ENCODE measurements at places on chromosomes 5 and 9.

- no peak for DNase-seq
Measured at GRCh38 chr5:156824241-156824640, 25.9 kb upstream of the PPP1R2B start.

DNA sequence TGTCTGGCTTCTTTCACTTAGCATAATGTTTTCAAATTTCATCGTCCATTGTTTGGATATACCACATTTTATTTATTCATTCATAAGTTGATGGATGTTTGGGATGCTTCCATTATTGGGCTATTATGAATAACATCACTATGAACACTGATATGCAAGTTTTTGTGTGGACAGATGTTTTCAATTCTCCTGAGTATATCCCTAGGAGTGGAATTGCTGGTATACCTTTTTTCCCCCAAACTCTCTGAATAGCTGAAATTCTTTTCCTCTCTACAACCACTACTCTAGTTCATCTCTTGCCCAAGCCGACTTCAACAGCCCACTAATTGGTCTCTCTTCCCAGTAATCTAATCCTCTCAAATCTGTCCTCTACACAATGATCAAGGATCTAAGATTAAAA is 4.7 kb upstream of the ZFR start:
- no peak for DNase-seq

GRCh38 chr5:93461756-93462155 is 119.3 kb downstream of the NR2F1-AS1 start:
- no peak for DNase-seq

DNA sequence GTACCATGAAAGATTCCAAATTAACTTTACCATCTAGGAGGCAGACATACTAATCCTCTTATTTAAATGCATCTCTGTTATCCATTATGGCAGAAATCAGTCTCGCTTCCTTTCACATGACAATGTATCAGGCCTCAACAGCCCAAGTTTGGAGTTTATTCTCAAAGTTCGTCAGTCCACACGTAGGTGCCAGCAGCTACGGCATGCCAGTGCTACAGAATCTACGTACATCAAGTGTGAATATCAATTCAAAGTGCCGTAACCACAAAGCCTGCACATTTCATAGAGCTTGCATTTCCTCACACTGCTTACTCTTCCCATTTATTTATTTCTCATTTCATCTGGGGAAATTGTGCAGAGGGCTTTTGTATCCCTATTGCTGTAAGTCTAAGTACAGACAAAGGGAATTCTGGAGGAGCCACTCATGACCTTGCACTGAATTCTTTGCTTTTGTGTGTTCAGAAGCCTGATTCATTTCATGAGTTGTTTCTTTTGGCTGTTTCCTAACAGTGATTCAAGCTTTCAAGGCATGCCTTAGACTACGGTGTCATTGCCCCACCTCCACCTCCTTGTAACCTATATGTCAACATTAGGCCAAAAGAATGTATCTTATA is 10.0 kb downstream of the ENC1 start:
- no peak for DNase-seq

- no peak for DNase-seq
Measured at GRCh38 chr9:115378758-115379157, 260.8 kb upstream of the TNC start.

- no peak for DNase-seq
Measured at GRCh38 chr9:126722922-126723806, 81.7 kb upstream of the ZBTB43 start.

- DNase-seq = no peak
Measured at GRCh38 chr9:8769153-8769552, 969.6 kb upstream of the DMAC1 start.

DNA sequence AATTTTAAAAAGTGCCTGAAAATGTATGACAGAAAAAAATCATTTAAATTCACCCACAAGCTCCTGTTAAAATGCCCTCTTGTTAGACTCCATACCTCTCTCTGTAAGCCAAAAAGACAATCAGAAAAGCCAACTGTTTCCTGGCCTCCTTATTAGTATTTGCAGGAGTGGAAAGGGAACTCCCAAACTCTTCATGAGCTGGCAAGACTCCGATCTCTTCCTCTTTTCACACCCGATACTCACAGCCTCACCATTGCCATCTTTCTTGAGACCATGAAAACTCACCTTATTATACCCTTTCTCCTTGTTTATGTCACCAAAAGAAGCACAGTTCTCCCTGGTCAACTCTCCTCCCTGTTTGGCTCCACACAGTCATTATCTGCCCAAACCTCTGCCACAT is 197.8 kb downstream of the DMAC1 start:
- no peak for DNase-seq

- no peak for DNase-seq
Measured at GRCh38 chr5:44645502-44645901, 163.2 kb upstream of the MRPS30 start.

- DNase-seq = no peak
Measured at GRCh38 chr5:73297430-73297829, 124.4 kb downstream of the TMEM174 start.

DNA sequence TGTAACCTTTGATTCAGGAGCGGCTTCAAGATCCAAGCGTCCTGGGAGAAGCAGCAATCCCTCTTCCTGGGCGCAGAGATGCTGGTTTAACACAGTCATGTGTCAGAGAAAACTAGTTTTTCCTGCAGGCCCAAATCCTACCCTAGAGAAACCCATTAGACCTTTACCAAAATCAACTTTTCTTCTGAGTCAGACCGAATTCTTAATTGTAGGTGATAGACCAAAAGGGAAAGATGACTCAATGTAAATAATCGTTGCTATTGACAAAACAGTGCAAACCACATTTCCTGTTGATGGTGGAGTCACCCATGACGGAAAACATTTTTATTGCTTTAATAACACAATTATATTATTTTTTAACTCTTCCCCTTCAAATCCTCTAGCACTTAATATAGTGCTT is 40.1 kb downstream of the SLC1A1 start:
- no peak for DNase-seq

GRCh38 chr5:89444088-89444487 is 561.1 kb upstream of the MEF2C start:
- DNase-seq = no peak

DNA sequence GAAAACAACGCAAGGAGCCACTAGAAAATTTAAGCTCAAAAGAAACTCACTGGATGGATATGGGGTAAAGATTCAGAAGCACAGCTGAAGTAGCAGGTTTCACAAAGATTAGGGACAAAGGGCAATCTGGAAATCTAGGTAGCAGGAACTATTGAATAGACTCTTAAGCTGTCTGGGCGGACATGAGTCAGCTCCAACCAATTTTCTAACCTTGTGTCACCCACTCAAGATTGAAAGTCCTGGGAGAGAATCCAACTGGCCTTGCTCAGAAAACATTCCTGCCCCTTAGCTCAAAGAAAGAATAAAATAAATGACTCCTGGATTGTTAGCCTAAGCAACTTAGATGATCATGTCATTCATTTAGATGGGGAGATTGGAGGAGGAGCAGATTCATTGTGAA is 69.2 kb downstream of the STK32A start:
- DNase-seq = no peak

DNA sequence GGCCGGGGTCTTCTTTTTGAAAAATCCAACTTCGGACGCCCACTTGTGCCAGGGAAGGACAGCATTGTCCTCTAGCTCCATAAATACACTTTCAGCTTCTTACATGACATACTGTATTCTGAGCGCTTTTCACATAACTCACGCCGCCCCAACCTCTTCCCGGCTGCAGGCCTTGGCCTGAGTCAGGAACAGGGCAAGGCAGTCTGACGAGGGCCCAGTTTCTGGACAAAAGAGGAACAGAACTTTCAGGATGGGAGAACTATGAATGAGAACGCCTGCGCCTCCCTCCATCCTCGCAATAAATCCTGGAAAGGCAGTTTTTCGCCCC is 650 bp downstream of the DCTN4 start:
- no peak for DNase-seq

GRCh38 chr9:133394687-133395271 is 18.6 kb downstream of the STKLD1 start:
- DNase-seq = no peak

DNA sequence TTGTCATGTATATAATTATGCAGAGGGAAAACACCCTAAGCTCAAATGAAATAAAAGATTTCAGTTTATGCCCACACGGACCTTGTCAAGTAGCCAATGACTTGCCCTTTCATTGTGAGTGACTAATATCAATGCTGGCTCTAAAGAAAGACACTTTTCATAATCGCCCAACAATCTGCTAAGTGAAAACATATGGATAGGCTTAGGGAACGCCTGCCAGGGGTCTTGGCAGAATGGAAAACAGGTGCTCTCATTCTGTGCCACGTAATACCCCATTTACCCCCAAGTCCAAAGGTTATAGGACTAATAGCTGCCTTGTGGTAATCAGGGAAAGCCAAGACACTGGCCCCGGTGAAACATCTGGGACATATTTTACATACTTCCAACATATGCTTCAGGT is 157.7 kb downstream of the SLF1 start:
- no peak for DNase-seq

DNA sequence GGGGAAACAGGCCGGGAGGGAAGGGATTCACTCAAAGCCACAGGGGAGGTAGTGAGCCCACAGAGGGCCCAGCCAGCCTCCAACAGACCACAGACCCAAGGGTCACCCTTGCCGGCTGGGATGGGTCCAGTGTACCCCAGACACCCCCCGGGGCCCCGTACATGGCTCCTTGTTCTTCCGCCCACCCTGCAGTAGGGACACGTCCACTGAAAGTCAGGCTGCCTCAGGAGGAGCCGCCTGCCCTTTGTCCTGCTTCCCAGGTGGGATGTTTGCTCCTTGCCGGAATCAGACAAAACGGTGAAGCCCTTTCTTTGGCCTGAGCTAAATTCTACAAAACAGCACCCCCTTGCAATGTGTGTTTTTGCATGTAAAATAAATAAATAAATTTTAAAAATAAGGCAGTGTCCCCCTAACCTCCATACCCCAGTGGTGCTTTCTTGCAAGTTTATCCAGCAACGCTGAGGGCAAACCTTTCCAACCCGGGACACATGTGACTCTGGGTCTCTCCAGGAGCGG is 25.8 kb downstream of the LHX3 start:
- DNase-seq = no peak

- DNase-seq = no peak
Measured at GRCh38 chr5:1103093-1103492, 8.8 kb downstream of the SLC12A7 start.

DNA sequence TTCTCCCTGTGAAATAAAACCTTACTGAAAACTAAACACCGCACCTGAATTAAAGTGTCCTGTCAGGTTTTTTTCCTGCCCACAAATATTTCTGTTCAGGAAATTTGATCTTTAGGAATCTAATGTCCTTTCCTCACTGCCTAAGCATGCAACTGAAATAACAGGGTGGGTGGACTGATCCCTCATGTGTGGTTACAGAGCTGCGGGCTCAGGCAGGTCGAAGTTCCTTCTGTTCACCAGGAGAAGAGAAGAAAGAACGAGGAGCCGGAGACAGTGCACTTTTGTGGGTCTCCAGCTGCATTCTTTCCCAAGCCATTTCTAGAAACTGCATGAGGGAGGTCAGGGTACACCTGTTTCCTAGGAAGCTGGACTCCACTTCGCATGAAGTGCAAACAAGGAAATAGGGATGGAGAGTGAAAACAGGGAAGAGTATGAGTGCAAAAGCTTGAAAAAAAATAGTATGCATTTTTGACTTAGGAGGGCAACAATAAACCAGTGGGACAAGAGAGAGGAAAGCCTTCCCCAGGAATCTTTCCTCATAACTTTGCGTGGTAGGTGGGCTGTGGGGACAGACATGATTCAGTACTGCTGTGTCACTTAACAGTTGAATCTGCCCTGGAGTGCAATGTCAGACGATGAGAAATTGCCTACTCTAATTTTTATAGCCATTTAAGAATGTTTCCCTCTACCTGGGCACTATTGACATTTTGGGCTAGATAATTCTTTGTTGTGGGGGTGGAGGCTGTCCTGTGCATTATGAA is 60.3 kb downstream of the GCNT1 start:
- DNase-seq = no peak

DNA sequence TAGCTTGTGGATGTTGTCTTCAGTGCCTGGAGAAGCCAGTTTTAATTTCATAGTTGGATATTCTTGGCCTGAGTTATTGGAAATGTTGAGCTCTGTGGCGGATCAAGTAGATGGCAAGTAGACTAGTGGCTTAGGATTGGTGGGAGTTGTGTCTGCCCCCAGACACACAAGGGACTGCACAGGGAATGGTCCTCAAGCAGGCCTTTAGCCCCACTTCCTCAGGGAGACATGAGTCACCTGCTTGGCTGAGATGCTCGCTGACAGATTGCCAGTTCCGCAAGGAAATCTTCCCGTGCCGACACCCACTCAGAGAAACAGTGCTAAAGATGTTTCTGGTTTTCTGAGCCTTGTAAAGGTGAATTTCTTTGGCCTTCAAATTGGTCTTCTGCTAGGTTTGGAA is 18.8 kb upstream of the CATSPER3 start:
- no peak for DNase-seq

- no peak for DNase-seq
Measured at GRCh38 chr5:50691399-50692016, 25.1 kb downstream of the PARP8 start.

- DNase-seq = no peak
Measured at GRCh38 chr9:33234511-33235467, 5.2 kb upstream of the SPINK4 start.

DNA sequence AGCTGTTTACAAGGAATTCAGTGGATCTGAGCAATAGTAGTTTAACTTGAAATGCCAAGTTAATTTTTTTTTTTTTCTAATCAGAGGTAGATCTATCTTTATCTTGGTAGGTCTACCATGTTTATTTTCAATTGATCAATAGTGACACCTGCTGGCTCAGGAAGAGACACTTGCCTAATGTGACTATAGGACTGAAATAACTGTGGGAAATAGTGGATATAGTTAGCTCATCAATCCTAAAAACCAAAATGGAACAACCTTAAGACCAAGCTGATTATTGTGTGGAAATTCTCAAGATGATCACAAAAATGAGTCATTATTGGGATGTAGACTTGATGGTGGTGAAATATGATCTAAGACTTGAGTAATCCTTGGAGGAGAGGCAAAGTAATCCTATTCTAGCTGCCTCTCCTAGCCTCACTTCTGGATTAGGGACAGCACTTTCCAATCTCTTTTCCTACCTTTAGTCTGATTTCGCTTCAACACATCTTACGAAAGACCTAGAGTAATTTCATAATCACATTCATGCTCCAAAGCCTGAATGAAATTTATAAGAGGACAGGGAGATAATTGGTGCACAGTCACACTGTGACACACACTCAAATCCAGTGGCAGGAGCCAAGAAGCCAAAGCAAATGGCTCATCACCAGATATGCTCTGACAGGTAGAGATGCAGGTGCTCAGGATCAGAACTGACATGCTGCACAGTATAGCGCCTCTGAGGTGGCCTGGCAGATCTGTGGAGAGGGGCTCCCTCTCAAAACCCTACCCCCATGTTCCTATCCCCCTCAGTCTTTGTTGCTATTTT is 156.3 kb downstream of the HMHB1 start:
- DNase-seq = no peak

DNA sequence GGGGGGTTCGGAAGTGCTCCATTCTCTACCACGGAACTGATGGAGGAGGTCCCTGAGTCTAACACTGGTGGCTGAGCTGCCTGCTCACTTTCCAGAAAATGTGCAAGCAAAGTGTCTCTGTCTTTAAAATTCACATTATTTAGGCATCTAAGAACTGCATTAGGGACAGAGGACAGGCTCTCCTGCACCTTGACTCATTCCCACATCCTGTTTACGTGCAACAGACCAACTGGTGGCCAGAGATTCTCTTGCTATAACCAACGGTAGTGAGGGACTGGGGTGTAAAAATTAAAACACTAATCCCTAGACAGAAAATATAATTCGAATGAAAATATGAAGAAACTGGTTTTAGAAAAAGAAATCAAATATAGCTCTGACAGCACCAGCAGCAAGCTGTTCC is 320.9 kb downstream of the IRX2 start:
- DNase-seq = no peak

- DNase-seq = no peak
Measured at GRCh38 chr5:58412081-58412480, 47.8 kb downstream of the PLK2 start.

GRCh38 chr5:97115932-97116331 is 26.5 kb downstream of the LIX1 start:
- DNase-seq = no peak
